ENCODE measurements at places on chromosomes 12 and 14.

DNA sequence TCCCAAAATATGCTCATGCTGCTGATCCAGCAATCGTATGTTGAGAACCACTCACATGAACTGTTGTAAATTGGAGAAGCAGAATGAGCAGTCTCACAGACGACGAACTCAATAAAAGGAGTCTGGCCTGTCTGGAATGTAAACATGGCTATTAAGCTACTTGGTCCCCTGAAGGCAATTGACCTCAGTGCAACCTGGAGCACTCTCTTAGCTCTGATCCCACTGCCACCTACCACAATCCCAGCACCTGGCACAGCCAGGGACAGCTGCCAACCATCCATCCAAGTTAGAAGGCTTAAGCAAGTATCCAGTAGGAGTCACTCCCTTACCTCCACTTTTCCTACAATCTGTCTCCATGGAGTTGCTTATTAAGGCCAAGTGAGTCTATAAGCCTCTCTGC, 406.9 kb upstream of the CLEC14A start:
- DNase-seq = no peak

- DNase-seq = no peak
These were observed 5.9 kb downstream of the ZFYVE21 start for GRCh38 chr14:103721334-103722120.

DNA sequence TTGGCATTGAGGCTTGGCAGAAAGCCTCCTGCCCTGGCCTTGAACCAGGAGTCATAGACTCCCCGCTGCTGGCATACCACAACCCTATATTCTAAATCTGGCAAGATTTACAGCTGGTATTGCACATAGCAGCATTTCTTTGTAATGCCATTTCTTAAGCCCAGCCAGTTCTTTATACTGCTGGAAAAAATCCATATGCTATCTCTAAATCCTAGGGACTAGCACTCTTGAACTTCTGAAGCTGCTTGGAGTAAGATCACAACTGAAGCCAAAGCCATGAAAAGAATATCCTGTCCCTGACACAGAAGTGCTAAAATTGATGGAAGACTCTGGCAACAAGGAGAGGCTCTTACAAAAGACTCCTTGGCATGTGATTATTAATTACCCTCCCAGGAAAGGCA, 89.3 kb downstream of the KCNC2 start:
- no peak for DNase-seq

DNA sequence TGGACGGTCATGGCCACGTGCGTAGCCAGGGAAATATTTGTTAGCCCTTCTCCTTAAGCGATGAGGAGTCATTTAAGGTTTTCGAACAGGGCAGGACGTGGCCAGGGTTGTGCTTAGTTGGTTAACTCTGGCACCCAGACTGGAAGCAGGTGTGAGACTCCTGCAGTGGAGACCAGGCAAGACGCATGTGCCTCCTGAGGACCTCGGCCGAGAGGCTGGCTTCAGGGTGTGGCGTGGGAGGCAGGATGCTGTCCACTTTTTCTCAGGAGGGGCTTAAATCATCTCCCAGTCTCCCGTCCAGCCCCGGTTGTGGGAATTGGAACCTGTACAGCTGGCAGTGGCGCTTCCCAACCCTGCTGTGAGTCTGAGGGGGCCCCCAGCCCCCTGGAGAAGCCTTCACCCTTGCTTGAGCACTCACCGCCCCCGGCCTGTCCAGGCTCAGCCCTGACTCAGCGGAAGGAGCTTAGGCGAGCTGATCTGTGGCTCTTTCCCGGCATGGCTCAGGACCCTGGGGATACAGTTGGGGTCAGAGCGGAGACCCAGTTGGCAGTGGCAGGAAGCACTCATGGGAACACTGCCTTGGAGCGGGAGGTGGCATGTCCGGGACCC, 46.3 kb upstream of the TSPAN9 start:
- DNase-seq = no peak

DNA sequence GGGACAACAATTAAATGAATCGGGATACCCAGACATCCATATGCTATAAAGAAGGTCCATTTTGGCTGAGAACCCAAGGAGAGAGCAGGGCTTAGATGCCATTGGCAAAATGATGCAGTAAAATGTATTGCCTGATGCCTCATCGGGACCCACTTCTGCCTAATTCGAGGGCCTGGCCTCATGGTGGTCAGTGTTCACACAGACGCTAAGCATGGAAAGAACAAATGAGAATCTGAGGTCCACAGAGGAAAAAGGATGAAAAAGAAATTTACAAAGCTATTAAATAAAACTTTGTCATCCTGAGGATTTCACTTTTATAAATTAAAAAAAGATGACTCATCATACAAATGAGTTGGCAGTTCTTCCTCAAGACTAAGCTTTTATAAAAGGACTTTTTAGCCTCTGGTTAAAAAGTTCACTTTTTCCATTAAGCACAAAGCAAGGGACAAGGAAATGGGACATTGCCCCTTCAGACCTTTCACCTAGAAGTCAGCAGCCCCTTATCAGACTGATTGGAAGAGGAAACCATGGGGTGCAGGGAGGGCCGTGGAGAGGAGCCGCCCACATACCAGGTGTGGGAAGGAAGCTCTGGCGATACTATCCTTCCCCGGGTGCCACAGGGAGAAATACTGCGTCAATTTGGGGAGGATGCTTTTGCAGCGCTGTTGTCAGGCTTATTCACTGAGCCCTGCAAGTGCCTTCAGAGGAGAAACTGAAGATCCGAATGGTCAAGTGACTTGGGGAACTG, 176.0 kb downstream of the EGLN3 start:
- no peak for DNase-seq

- no peak for DNase-seq
These were observed 15.6 kb upstream of the DYNC1H1 start for GRCh38 chr14:101948666-101949216.

GRCh38 chr14:50656776-50657175, 11.3 kb downstream of the SAV1 start:
- DNase-seq = no peak

- no peak for DNase-seq
These were observed 92.0 kb downstream of the ITPR2 start for GRCh38 chr12:26740991-26741390.

DNA sequence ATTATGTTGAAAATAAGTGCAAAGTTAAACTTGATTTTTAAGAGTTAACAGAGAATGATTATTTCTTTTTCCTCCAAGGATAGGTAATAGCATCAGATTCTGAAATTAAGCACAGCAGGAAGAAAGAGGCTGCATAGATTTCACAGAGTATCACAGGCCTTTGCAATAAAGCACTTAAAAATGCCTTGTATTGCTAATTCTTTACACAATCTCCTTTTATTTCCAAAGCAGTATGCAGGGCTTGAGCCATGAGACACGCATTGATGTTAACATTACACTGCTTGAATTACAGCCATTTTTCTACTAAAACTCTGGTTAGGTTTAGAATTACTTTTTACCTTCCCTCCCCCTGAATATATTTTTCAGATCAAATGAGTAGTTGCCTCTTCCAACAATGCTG, 398.3 kb downstream of the BCAT1 start:
- no peak for DNase-seq

DNA sequence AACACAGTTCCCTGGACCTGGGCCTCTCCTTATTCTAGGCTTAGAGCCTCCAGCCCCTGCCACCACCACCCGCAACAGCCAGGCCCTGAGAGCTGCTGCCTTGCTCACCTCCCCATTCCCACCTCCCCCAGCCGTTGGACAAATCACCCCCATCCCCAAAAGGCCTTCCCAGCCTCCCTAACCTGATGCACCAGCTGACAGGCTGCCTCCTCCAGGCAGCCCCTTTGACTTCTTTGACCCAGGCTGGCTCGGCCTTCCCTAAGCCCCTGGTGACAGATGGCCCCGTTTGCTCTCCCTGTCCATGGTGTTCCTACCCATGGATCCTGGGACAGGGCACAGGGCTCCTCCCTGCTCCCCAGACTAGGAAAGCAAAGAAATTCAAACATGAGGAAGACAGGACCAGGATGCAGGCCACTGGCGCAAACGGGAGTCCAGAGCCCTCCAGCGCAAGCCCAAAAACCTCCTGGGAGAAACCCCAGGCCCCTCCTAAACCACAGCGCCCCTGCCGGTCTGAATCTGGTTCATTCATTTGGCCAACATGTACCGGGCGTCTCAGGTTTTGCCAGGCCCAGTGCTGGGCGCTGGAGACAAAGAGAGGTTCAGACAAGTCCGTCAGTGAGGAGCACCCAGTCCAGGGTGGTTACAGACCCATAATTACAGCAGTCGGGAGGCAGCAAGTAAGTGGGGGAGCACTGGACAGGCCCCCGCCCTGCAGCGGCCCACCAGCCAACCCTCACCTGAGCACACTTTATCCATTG, 2.4 kb downstream of the AKT1 start:
- no peak for DNase-seq

- peak; percentile 15 for DNase-seq
These were observed 283.3 kb upstream of the PWP1 start for GRCh38 chr12:107402041-107403022.

GRCh38 chr12:1022032-1022970, 31.3 kb downstream of the ERC1 start:
- DNase-seq = no peak

GRCh38 chr12:39112064-39112463, 206.7 kb upstream of the CPNE8 start:
- no peak for DNase-seq

DNA sequence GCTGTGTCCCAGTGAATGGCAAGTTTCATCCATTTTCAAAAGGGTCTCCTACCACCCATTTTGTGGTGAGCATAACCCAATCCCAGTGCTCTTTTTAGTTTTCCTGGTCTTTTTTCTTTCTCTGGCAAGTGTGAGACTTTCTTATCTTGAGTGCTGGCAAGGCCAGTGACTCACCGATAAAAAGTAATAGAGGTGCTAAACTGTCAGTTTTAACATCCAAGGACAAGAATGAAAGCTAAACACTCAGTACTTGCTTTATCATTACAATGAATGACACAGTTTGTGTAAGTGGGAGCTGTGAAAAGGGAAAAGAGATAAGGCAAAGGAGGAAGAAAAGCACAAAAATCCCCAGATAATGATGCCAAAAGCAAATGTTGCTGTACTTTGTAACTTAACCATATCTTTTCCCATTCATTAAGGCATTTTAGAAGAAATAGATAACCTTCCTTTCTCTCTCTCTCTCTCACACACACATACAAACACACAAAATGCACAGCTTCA, 4.9 kb upstream of the LRIG3 start:
- DNase-seq = no peak

GRCh38 chr14:51333901-51334521, 94.0 kb downstream of the TMX1 start:
- no peak for DNase-seq

GRCh38 chr12:65586796-65587195, 237.5 kb upstream of the HMGA2 start:
- no peak for DNase-seq

- DNase-seq = no peak
These were observed 1.7 kb upstream of the PRKCH start for GRCh38 chr14:61319706-61320105.

DNA sequence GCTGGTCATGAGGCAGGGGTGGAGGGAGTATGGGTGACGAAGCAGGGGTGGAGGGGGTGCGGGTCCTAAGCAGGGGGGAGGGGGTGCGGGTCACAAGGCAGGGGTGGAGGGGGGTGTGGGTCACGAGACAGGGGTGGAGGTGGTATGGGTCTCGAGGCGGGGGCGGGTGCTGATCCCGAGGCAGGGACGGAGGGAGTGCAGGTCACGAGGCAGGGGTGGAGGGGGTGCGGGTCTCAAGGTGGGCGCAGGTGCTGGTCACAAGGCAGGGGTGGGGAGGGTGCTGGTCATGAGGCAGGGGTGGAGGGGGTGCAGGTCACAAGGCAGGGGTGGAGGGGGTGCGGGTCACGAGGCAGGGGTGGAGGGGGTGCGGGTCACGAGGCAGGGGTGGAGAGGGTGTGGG, 56.5 kb downstream of the ITPK1 start:
- no peak for DNase-seq

GRCh38 chr12:117037289-117038022, 61.8 kb downstream of the TESC start:
- DNase-seq = no peak

DNA sequence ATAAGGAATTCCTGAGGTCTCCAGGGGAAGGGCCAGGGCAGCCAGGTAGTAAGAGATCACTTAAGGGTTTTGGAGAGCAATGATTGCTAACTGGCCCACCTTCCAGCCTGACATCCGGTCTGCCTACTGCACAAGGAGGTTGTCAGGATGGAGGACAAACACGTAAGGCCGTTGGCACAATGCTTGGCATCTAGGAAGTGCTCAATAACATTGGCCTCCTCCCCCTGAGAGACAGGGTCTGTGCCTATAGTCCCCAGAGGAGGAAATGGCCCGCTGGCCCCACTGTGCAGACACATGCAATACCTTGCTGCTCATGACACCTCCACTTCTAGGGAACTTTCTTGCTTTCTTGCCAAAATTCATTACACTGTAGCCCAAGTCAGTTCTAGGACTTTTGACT, 73.2 kb downstream of the NTF3 start:
- DNase-seq = no peak

GRCh38 chr14:102819747-102820330, 42.6 kb downstream of the TRAF3 start:
- no peak for DNase-seq

DNA sequence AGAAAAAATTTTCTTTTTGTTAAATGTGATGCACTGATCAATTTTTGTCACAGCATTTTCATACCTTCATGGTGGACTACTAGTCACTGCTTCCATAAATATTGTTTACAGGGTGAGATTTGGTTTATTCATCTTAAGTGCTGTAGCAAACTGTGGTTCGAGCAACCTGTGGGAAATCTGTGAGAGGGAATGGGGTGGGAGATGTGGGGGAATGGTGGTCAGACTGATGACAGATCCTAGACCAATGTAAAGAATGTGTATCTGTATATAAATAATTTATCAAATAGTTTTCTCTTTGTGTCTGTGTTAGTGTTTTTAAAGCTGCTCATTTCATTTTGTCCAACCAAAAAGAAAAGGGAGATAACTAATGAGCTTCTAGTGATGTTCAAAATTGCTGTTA, 26.7 kb downstream of the CSRP2 start:
- DNase-seq = no peak

- DNase-seq = no peak
These were observed 264.0 kb downstream of the EGLN3 start for GRCh38 chr14:33686856-33687255.

DNA sequence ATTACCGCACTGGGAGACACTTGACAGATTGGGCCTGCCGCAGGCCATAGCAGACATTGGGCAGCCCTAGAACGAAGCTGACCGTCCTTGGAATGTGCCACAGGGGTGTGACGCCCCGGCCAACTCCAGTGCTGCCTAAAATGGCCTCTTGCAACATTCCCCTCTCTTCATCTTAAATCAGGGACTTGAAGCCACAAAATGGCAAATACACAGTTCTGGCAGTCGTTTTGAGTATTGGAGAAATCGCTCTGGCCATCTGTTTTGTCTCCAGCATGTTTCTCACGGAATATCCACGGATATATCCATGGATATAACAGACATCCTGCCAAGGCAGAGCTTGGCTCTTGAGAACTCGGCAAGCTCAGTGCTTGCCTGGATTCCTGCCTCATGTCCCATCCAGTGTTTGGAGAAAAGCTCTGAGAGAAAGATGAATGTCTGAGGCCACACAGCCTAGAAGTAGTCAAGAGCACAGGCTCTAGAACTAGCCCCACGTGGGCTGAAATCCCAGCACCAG, 158.4 kb downstream of the CHST11 start:
- DNase-seq = no peak

DNA sequence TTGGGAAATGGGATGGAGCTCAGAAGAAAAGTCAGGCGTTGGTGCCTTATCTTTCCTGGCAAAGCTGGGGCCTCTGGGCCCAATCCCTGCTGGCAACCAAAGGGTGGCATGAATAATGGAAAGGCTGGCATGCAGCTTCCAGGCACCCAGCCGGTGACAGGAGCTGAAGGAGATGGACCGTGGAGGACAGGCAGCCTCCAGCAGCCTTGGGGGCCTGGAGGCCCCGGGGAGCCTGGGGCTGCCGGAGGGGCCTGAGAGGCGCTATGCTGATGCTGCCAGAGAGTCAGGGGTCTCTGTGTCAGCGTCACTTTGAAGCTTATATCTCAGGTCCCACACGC, 38.2 kb upstream of the EML1 start:
- DNase-seq = no peak
